Right forelimb (tissue), 1 donor: ENCODE measurements at places on chromosomes 6 and 20.
A peak's percentile ranks its signal among the peaks of the same experiment; 100 is the strongest.

DNA sequence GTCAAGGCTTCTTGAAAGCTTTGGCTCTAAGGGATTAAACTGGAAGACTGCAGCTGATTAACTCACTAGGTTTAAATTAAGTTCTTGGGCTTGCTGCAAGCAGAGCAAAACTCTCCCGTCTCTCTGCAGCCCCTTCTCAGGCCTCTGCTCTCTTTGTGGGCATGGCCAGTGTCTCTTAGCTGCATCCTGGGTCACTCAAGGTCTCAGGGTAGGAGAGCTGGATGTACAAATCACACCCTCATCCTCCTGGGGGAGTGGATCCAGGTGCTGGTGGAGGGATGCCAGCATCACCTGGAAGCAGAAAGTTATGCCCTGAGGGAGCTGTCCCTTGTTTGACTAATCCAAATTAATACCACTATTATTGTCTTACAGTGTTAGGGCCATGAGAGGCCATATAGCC is 35.8 kb downstream of the GCM1 start:
- DNase-seq = no peak

GRCh38 chr6:170193326-170193821 is 97.5 kb downstream of the DLL1 start:
- no peak for DNase-seq

GRCh38 chr20:48816282-48817205 is 11.3 kb downstream of the PREX1 start:
- no peak for DNase-seq

- no peak for DNase-seq
These were observed 117.0 kb downstream of the MAP3K7 start for GRCh38 chr6:90469906-90470305.

- no peak for DNase-seq
These were observed 5.2 kb downstream of the HIVEP1 start for GRCh38 chr6:12017263-12017662.

DNA sequence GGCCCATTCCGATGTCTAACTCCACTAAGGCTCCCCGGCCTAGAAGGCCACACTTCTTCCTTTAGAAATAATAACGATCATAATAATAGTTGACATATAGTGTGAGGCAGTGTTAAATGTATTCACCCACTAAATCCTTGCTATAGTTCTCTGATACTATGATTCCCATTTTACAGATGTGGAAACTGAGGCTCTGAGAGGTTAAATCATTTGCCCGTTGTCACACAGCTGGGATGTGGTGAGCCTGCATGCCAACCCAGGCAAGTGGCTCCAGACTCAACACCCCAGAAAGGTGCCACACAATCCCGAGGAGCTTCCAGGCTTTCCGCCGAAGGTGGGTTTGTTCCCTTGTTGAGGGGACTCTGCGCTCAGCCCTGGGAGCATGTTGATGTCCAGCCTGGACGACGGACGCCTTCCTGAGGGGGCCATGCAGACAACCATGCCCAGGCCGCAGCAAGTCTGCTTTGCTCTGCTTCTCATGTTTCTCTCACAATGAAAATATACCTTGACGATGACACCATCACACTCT is 104.6 kb upstream of the CDYL start:
- no peak for DNase-seq

GRCh38 chr6:64527899-64528298 is 892.3 kb downstream of the PHF3 start:
- DNase-seq = no peak

- DNase-seq = peak; percentile 62
These were observed 429.0 kb upstream of the NRSN1 start for GRCh38 chr6:23696992-23697391.

- DNase-seq = no peak
These were observed 22.8 kb downstream of the AMD1 start for GRCh38 chr6:110897433-110897832.

GRCh38 chr20:1144401-1145172 is 26.2 kb downstream of the PSMF1 start:
- DNase-seq = no peak

DNA sequence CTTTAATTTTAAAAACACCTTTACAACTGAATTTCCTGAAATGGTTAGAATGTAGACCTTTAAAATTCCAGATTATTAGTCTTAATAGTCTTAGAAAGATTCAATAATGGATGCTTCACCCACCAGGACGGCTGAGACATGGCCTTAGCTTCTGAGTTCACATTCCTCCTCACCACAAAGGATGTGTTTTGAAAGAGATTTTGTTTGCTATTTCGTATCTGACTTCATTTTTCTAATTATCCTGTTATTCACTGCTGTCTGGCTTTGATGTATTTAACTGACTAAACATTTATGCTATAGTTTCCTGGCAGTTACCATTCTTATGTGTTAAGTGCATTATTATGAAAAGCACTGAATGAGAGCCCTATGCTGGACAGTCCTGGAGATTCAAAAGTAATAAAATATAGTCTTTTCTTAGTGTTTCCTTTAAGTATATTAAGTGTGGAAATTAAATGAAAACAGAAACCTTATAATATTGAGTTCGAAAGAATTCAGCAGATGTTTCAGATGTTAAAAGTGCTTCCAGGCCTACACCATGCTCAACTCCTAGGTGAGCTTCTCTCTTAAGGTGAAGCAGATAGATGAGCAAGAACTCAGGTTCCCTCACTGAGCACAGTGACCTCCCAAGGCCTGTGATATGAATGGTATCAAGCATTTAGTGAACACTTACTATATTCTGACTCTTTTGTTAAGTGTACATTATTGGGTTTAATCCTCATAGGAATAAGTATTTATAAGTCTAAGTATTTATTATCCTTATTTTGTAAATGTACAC is 40.3 kb downstream of the MAP3K4 start:
- no peak for DNase-seq

DNA sequence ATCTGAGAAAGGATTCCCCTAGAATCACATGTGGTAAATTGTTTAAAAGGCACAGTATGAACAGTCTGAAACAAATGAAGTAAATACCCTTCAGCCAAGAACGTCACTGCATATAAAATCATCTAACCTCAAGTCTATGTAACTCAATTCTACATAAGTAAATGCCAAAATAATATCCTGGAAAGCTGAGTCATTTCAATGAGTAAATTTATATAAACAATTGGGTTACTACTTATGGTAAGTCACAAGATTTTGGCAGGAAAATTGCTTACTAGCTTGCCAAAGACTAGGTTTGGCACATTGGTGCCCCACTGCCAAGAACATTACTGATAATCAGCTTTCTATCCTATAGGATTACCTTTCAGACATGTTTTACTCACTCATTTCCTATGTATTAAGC is 8.4 kb downstream of the GMDS start:
- no peak for DNase-seq

DNA sequence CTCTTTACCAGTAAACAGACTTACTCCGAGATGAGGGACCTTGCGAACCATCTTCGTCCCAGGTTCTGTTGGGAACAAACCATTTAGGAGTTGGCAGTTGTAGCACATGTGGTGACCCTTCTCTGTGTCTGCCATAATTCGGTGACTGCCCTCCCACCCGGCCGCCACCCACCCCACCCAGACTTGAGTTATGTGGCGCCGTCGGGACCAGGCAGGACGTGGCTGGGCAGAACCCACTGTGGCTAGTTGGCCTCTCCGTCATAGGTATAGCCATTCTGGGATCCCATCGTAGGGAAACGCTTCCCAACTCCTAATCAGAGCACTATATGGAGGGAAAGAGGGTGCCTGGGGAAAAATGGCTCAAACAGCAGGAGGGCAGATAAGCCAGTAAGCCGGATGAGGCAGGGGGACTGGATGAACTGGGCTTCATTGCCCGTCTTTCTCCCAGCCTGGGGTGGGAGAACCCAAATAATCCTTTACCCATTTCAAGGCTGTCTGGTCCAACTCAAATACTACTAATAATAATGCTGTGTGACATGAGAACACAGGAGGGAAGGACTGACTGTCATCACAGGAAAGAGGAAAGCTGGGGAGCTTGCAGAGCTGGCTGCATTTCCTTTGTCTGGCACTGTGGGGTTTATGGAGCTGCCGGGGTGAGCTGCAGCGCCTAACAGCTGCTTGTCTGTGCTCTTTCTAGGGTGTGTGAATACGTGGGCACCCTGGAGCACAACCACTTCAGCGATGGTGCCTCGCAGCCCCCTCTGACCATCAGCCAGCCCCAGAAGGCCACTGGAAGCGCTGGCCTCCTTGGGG is 73.0 kb upstream of the PBOV1 start:
- no peak for DNase-seq

DNA sequence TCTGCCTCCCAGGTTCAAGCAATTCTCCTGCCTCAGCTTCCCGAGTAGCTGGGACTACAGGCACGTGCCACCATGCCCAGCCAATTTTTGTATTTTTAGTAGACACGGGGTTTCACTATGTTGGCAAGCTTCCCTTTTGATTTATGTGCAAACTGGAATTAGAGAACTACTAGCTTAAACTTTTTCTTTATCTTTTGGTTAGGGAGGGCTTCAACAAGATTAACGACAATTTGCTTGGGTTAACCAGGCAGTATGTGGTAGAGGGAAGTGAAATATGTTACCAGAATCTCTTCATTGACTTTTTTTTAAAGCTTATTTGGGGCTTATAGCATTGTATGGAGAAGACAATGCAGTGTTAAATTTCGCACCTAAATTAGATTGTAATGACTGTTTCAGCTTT is 9.0 kb downstream of the MYO6 start:
- no peak for DNase-seq

GRCh38 chr6:2596222-2596621 is 154.5 kb downstream of the MYLK4 start:
- DNase-seq = no peak

DNA sequence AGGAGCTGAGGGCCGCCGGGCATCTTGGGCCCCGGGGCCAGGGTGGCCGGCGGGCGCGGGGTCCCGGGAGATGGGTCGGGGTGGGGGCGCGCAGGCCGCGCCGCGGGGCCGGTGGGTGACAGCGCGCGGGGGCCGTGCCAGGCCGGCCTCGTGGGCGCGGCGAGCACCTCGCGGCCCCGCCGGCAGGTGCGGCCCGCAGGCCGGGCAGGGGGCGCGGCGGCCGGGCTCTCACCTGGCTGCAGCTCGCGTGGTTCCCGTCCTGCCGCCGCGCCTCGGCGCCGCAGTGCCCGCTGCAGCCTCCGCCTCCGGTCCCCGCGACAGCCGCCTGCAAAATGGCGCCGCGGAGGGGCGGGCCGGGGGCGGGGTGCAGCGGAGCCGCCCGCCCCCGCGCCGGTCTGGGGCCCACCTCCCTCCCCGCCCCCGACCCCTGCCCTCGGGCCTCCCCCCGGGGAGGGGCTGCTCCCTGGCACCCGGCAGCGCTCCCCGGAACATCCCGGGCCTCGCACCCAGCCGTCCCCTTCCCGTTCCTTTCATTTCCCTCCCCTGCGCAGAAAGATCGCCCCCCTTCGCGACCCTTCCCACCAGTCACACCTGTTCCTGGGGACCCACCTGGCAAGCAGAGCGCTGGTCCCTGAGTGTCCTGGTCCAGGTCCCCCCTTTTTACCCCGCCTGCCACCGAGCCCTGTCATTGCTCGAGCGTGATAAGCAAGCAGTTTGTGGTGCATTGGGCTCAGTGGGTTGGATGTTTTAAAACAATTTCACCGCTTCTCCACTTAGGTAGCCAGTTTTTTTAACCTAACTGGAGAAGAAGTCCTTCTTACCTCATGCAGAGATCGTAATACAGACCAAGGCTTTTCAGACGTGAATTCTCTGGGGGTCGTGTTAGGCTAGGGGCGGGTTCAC is at the start of gene SLC23A2:
Gene SLC23A2, minus strand, starts transcription at position 337 of the 903 bp plus-strand sequence. CDS start 68,948 bp downstream, outside the sequence.
- peak; percentile 60 for DNase-seq

- DNase-seq = no peak
These were observed 1.1 kb upstream of the PSMB8 start for GRCh38 chr6:32844839-32845383.

- no peak for DNase-seq
These were observed 263.0 kb upstream of the PLCB4 start for GRCh38 chr20:8805737-8806442.

DNA sequence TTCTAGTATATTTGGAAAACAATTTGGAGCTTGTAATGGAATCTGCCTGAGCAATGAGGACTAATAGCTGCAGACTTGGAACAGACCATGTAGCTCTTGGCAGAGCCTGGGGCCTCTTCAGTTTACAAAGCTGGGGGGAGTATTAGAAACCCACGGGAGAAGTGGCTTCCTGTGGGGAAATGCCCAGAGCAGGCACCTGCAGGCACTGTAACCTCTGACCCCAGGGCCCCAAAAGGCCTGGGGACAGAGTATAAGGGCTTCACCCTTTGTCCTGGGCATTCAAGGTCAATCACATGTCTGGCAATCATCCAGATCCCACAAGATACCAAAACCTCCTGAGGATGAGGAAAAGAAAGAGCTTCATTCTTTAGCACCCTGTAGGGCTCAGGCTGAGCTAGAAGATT is 19.4 kb downstream of the PKIG start:
- peak; percentile 80 for DNase-seq

DNA sequence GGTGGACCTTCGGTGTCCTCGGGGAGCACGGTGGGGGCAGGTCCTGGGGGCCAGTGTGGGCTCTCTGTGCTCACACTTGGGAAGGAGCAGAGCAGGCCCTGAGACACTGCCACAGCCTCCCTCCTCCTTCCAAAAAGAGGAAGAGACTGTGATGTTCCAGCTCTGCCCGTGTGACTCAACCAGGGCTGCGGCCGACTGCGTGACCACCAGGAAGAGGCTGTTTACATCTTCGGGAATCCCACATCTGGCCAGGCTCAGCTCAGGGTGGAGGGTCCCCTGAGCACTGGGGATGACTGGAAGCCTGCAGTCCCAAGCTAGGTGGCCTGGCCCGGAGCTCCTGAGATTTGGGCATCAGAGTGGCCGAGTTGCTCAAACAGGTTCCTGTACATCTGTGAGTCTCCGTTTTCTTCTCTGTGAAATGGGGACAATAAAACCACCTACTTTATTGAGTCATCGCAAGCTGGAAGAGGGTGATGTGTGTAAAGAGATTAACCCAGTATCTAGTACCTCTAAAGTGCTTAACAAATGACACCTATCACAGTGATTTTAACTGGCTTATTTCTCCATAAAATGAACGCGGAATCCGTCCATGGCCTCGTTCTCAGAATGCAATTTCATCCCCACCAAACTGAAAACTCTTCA is 242.1 kb downstream of the DLL1 start:
- DNase-seq = no peak

DNA sequence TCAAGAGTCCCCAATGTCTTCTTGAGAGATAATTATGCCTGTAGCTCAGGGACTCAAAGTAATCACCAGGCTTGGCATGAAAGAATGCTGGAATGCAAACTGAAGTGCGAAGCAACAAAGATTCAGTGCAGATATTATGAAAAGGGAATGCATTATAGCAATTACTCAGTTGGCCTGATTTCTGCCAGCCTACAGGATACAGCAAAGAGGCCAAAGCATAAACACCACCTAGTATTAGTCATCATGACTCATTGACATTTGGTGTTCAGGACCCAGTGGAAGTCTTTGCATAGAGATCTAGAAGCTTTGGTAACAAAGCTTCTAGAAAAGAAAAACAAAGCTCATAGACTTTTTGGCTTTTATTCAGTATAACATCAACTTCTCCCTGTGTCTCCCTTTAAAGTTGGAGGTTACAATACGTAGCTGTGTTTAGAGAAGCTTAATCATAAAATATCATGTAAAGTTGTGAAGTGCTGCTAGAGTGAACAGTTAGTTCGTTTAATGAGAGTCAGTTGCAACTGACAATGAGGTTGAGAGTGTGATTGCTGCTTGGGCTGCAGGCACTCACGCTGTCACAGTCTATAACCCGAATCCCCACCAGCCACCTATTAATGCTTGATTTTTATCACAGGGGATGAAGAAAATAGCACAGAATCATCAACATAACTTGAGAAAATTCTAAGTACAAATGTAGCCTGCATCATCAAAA is 932.7 kb downstream of the TFAP2A start:
- DNase-seq = no peak

GRCh38 chr6:158770533-158771330 is 48.4 kb downstream of the EZR start:
- DNase-seq = no peak
